Suppressor macrophage (primary cell): ENCODE measurements at places on chromosomes 7 and 10.

- DNase-seq = peak; percentile 35
These were observed 2.5 kb downstream of the ARHGAP12 start for GRCh38 chr10:31926160-31926559.

DNA sequence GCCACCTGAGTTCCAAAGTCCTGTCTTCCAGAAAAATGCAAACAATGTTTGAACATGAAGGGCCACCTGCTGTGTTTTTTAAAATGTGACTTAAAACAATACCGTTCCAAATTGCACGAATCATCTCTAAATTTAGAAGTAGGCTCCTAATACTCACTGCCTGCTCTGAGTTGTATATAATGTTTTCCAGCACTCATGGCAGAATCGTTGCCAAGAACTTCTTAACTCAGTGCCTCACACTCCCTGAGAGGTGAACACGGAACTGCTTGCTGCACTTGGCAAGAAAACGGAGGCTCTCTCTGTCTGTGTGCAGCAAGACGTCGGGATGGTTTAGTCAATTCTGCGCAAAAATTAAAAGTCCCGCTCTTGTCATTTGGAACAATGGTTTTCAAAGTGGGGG, 757.3 kb upstream of the AUTS2 start:
- DNase-seq = no peak

DNA sequence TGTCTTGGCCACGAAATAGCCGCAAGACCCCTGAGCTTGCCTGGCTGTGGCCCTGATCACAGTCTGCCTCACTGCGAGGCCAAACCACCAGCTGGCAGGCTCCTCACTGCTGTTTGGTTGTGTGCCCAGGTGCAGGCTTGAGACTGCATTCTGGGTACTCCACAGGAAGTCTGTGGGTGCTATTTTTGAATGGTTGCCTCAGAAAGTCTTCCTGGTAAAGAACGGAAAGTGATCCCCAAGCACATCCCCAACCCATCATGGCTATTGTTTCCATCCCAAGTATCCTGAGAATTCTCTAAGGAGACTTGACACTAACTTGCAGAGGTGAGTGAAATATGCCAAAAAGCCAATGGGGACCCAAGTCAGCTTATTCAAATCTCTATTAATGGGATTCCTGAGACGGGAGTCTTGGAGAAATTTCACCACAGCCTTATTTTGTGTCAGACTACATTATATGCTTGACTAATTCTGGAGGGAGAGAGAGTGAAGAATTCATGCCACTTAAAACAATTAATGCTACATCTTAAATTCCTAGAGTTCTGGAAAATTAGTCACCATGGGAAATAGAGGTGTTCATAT, 170.9 kb downstream of the RAMP3 start:
- no peak for DNase-seq

DNA sequence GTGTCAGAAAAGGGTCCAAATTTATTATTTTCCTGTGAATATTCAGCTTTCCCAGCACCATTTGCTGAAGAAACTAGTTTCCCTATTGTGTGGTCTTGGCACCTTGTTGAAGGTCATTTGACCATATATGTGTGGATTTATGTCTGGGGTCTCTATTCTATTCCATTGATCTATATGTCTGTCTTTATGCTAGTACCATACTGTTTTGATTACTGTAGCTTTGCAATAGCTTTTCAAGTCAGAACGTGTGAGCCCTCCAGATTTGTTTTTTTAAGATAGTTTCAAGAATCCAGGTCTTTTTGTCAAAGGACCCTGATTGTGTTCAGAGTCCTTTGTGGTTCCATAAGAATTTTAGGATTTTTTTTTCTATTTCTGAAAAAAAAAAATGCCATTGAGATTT, 79.0 kb upstream of the WAC start:
- no peak for DNase-seq

- no peak for DNase-seq
These were observed 78.6 kb upstream of the IFRD1 start for GRCh38 chr7:112371701-112372100.

DNA sequence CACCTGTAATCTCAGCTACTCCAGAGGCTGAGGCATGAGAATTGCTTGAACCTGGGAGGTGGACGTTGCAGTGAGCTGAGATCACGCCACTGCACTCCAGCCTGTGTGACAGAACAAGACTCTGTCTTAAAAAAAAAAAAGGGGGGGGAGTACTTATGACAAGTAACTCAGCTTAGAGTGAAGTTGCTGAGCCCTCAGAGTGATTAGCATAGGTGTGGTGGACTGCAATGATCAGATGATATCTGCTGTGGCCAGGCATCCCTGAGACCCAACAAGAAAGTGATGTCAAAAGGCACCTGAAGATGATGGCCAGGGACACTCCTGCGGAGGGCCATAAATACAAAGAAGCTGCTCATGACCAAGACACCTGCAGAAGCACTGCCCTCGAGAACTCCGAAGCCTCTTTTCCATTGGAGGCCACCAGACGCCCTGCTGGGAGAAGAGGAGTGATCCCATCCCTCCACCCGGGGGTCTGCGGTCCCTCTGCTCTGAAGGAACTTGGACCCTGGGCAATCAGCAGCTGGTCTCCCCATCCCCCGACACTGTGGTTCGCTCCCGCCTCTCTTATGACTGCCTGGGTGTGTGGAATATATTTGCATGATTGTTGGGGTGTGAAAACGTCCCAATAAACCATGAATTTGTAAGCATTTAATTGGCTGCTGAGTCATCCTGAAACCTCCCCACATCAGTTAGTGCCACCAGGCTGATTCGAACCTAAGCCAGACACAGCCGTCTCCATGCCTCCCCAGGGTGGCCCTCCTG, 46.0 kb downstream of the RASGEF1A start:
- DNase-seq = no peak

DNA sequence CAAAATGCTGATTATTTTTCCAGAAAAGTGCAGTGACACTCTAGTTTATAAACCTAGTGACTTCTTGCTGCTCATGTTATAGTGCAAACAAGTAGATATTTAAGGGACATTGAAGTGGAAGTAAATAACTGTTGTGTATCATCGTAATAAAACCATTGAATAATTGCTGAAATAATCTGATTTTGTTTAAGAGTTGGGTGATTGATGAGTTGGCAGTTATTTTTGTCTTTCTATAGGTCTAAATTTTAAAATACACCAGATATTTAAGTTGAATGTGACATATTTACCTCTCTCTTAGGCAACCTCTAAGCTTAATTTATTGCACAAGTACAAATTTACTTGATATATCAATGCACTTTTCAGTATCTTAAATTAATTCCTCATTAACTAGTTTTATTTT, 192.9 kb downstream of the TSPAN12 start:
- DNase-seq = no peak

DNA sequence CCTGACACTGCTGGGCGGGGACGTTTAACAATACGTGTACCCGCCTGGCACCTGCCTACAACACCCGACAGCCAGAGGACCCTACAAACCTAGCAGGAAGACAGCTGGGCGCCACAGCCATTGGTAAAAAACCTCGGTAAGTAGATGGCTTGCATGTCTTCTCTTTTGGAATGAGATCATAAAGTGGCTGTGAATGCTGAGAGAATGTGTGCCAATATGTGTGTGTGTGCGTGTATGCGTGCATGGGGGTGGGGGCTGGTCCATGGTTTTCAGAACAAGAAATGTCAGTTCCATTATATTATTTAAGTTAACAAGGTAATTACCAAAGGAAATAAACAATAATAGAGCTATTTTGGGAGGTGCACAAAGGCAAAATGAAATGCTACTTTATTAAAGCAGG, 39.2 kb downstream of the PAPOLB start:
- no peak for DNase-seq

- no peak for DNase-seq
These were observed 114.6 kb upstream of the RET start for GRCh38 chr10:42962110-42962901.

- DNase-seq = peak; percentile 64
These were observed 228.3 kb upstream of the NPVF start for GRCh38 chr7:25456467-25457171.

- no peak for DNase-seq
These were observed 108.7 kb downstream of the DIP2C start for GRCh38 chr10:580778-581177.

DNA sequence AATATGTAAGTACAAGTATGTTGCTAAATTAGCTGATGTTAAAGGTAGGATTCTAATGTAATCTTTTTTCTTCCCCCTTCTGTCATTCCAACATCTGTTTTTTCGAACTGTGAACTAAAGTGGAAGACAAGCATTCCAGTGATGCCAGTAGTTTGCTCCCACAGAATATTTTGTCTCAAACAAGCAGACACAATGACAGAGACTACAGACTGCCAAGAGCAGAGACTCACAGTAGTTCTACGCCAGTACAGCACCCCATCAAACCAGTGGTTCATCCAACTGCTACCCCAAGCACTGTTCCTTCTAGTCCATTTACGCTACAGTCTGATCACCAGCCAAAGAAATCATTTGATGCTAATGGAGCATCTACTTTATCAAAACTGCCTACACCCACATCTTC, 62.7 kb downstream of the WAC start:
- no peak for DNase-seq

DNA sequence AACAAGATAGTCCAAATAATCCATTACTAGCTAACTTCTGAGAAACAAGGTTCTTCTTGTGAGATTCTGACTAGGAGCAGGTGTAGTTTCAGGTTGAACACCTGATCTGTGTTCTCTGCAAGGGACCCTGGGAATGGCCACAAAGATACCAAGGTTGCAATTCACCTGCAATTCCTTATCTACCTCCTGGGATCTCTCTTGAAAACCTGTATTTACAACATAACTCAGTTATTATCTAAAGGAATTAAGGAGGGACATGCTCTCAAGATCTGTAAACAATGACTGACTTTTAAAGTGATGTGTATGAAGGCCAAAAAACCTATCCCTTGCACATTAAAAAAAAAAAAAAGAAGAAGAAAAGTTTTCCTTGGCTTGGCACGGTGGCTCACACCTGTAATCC, 54.8 kb downstream of the ABLIM1 start:
- no peak for DNase-seq

DNA sequence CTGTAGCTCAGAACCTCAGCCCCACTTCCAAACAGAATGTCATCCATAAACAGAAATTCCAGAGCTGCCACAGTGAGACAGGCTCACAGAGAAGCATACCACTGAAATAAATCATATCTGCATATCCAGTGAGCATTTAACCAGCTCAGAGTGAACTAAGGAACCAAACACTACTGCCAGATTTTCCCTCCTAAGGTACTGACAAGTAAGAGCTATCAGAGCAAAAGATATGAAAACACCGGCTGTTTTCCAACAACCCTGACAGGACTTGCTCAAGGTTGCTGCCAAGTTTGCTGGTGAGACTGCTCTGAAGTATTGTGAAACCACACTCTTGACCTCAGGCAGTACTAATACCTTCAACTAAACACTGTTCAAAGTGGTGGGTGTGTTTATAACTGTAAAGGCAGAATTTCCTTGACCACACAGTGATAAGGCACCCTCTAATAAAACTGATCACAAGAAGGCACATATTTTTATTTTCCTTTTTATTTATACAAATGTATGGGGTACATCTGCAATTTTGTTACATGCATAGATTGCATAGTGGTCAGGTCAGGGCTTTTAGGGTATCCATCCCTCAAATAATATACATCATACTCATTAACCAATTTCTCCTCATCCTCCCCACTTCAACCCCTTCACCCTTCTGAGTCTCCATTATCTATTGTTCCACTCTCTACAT, 18.3 kb downstream of the SGMS1 start:
- peak; percentile 9 for DNase-seq

DNA sequence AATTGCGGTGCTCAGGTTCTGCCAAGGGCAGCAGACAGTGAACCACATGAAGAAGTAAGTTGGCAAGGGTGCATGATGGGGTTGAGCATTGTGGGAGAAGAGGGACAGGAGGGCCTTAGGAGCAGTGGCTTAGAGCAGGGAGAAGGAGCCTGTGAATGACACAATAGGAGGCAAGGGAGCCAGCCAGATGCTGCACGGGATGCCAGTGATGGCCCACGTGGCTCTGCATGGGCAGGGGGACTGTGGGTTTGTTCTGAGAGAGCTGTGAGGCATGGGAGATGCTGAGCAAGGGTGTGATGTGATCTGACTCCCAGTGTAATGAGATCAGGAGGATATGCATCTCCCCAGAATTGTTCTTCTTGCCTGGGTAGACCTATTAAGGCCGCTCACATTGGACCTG, 60.9 kb downstream of the C10orf90 start:
- no peak for DNase-seq

GRCh38 chr7:70494225-70495032, 637.5 kb upstream of the GALNT17 start:
- no peak for DNase-seq

DNA sequence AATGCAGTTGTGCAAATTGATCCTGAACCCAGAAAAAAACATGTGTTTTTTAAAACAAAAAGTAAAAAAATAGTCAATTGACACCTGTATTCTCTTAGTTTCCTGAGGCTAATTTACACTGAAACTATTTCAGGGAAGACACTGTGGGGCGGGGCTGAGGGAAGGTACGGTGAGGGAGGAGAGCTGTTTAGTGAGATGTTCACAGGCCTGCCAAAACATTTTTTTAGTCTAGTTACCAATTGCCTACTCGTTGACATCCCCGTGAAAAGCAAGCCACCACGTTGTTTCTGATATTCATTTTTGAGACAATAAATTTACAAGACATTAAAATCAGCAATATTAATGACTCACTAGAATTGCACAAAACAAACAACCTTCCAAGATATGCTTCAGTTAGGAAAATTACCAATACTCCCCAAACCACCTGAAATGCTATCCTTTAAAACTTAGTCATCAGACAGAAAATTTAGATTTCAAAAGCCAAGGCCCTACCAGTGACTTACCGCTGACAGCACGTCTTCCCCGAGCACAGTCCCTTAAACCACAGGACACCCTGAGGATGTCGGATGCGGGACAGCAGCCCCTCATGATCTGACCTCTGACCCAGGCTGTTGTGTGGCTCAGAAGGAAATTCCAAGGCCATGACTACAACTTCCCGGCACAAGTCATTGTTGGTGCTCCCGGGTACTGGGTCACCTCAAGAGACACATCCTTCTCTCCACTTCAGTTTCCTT, 279.2 kb downstream of the PRPF18 start:
- no peak for DNase-seq

DNA sequence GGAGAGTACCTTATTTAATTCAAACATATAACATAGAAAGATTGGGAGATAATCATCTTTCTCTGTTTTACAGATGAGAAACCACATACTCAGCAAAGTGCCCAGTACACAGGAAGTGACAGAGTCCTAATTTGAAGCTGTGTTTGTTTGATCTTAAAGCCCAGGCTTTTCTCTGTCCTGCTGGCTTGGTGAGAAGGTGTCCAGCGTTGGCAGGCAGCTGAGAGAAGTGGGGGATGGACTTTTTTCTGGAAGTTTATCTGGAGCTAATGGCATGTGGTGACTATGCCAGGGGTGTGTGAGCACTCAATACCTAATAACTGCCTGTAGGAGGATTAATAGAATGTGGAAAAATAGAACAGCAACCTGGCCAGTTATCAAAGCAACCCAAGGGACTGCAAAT, 60.8 kb downstream of the NPSR1 start:
- DNase-seq = no peak

DNA sequence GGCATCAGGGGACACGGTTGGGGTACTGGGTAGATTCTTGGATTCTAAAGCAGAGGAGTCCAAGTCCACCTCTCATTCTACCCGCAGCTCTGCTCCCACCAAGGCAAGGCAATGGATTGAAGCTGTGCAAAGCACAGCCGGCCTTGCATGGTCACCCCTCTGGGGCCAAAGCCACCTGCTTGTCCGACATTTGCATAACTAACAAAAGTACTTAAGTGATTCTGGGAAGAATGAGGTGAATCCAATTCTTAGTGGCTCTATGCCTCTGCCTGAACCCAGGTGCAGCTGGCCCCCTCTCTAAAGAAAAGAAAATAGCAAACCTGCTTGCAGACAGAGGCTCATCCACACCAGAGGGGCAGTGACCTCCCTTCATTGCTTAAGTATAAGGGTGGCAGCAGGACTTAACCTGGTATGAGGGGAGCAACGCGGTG, 10.7 kb upstream of the COBL start:
- no peak for DNase-seq
